ENCODE measurements at places on chromosomes 6 and 20.

GRCh38 chr6:159116343-159116742 lies 52.9 kb upstream of the FNDC1 start:
- peak; percentile 91 for DNase-seq

- DNase-seq: no peak
These were observed 1.7 kb downstream of the ASXL1 start for GRCh38 chr20:32359633-32360332.

GRCh38 chr20:49868538-49868937 lies 46.8 kb downstream of the SPATA2 start:
- no peak for DNase-seq

DNA sequence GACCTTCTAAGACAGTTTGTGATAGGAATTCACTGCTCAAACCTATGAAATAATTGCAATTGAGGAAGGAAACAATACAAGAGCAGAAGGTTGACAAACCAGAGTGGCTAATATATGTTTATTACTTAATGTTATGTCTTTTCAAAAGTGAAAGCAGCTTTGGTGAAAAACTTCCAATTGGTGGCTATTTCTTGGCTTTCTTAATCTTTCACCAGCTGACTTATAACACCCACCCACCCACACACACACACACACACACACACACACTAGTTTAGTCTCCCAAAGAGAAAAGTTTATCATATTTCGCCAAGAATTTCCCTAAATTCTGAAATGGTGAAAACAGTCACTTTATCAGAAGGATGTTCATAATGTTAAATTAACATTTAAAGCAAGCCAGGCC lies 583.5 kb downstream of the EYS start:
- DNase-seq: peak; percentile 2

DNA sequence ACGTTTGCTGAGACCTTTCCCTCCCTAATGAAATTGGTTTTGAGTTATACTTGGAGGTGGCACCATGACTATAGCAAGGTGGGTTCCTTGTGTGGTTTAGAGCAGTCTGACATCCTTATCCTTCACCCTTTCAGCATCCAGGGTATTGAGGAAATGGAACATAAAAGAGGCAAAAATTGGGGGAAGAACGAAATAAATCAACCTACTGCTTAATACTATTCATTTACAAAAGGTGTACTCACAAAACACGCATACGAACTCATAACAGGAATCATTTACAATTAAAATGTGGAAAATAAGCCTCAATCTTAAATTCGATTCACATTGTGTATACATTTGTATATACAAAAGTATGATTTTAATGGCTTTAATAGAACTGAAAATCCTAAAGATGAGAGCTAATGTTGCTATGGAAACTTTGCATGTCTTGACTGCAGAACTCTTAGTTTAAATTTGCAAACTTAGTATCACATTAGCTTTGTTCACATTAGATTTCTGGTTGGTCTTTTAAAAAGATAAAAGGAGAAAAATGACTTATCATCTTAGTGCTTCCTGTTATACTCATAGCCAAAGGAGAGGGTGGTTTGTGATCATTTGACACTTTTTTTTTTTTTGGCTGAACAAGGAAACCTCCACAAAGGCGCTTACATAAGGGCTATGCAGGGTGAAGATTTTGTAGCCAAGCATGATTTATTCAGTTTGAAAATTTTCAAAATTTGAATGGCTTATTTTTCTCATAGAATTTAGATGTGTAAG lies 76.1 kb upstream of the ATXN1 start:
- DNase-seq: no peak

GRCh38 chr20:41469868-41470267 lies 103.2 kb upstream of the EMILIN3 start:
- DNase-seq: no peak

DNA sequence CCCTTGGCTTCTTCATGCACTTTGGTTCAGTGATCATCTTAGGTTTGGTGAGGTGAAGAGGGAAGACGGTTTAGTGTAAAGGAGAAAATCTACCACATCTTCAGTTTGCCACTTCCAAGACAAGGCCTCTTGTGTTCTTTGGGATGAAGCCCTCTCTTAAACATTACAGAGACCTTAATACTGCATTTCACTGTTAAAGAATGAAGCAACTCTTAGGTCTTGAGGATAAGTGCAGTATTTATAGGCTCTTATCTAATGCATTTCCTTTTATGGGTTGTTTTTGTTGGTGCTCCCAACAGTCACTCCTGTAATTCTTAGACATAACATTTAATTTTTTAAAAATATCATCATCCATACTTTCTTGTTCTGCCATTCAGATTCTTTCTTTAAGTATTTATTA lies 139.9 kb upstream of the LAMP5 start:
- DNase-seq: no peak

- DNase-seq: no peak
These were observed 69.5 kb downstream of the NPEPL1 start for GRCh38 chr20:58762120-58762519.

DNA sequence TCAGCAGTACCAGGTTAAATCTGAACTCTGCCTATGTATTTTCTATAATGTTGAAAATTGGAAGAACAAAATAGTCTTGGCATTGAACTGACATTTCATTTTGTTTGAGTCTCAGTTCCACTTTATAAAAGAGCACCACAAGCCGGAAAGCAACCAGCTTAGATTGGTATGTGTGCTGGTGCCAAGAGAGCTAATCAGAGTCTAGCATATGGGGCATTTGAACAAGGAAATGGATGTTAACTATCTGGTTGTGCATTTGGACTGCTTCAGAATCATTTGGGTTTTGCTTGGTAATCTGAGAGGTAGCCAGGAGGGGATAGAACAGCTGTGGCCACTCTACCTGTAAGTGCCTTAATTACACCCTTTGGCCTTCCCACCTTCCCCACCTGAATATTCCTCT lies 184.8 kb downstream of the GRIK2 start:
- no peak for DNase-seq

GRCh38 chr6:89379281-89379680 lies 26.8 kb upstream of the UBE2J1 start:
- DNase-seq: peak; percentile 83

DNA sequence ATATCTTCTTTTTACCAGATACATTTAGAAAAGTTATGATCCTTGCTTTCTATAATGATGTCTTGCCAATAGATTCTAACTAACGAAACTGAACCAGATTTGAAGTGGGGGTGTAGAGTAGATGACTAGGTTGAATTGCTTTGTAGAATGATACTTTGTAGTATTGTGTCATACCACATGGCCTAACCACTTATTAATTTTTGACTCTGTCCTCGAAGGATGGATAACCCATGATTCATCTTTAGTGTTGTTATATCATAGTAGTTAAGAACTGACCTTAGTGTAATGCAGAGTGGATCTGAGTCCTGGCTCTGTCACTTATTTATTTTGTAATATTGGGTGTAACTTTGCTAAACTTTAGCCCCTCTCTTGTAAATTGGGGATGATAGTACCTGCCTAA lies 4.5 kb downstream of the PHF3 start:
- peak; percentile 23 for DNase-seq

DNA sequence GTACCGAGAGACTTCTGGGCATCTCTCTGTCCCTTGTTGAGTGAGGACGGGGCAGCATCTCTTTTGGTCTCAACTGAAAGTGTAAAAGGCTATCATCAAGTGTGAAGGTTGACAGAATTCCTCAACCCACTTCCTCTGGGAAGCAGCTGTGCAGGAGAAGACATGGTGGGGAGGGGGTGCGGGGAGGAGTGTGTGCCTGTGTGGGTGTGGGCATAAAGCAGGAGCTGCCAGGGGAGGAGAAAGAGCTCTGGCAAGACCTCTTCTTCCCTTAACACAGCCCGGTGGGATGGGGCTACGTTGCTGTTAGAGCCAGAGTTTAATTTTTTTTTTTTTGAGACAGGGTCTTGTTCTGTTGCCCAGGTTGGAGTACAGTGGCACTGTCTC lies 31.8 kb downstream of the CPXM1 start:
- no peak for DNase-seq

DNA sequence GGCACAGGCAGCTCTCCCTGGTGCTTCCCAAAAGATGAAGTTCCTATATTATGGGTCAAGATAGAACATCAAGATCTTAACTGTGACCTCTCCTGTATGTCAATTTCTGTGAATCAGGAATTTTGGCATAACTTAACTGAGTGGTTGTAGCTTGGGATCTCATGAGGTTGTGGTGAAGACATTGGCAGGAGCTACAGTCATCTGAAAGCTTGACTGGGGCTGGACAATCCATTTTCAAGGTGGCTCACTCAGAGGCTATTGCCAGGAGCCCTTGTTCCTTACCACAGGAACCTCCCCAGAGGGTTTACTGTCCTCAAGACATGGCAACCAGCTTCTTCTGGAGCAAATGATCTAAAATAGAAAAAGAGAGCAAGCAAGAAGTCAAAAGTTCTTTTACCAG lies 252.2 kb downstream of the ADGB start:
- no peak for DNase-seq

DNA sequence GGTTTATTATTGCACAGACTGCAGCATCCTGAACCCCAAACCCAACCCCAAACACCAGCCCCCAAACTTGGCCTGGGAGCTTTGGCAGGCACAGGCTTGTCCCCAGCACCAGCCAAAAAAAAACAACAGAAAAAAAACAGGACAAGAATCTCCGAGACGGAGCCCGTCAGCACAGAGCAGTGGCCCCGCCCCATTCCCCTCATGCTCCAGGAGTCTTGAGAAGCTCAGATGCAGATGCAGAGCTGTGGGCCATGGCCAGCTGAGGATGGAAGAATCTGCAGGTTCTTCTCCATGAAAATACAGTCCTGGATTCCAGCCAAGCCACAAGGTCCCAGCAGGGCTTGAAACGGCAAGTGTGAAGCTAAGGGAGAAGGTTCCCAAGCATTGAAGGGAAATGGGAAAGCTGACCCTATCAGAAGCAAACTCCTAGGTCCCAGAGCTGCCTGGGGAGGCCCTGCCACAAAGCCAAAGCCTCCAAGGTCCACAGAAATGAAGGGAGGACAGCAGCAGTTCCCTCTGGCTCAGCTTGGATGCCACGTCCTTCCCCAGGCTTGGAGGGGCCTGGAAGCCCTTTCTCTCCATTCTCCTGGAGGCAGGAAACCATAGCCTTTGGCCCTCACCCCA lies 75.2 kb downstream of the JPH2 start:
- no peak for DNase-seq

GRCh38 chr6:12545619-12546409 lies 170.8 kb upstream of the PHACTR1 start:
- DNase-seq: no peak

- no peak for DNase-seq
These were observed 191.6 kb downstream of the MYLK4 start for GRCh38 chr6:2558861-2559801.

- no peak for DNase-seq
These were observed 7.2 kb downstream of the ADGRF1 start for GRCh38 chr6:47034926-47035325.

DNA sequence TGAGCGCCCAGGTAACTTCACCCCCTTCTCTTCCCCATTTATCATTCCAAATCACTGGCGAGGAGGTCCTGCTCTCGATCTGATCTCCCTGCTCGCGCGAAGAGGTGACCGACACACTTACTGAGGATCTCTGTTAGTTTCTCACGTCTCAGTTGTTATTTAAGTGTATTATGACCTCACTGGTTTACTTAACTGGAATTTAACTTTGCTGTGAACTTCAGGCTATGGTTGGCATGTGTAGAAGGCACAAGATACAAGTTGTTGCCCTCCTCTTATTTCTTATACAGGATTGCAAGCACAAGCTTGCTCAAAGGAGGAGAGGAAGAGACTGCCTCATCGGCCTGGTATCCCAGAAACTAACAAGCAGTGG lies 1.2 kb downstream of the RNF217 start:
- DNase-seq: peak; percentile 33

GRCh38 chr6:139019722-139020121 lies 8.8 kb upstream of the ABRACL start:
- no peak for DNase-seq

DNA sequence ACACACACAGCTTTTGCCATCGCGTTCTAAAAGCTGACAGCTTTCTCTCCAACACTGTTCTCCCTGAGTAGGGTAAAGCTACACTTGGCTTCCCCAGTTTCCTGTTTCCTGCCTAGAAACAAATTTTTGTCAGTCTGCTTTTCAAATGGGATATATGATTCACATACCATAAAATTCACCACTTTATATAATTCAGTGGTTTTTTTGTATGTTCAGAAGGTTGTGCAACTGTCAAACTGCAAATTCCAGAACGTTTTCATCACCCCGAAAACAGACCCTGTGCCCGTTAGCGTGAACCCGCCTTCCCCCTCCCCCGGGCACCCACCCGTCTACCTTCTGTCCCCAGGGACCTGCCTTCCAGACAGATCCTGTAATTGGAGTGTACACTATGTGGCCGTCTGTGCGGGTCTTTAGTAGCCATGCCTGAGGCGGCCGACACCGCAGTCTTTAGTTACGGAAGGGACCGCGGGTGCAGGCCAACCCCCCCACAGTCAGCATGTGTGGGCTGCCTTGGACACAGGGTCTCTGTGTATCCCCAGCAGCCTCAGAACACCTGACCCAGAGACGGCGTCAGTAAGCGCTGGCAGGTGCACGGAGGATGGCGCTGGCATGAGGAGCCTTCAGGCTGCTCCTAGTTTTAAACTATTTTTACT lies 16.6 kb downstream of the HRH3 start:
- DNase-seq: no peak

DNA sequence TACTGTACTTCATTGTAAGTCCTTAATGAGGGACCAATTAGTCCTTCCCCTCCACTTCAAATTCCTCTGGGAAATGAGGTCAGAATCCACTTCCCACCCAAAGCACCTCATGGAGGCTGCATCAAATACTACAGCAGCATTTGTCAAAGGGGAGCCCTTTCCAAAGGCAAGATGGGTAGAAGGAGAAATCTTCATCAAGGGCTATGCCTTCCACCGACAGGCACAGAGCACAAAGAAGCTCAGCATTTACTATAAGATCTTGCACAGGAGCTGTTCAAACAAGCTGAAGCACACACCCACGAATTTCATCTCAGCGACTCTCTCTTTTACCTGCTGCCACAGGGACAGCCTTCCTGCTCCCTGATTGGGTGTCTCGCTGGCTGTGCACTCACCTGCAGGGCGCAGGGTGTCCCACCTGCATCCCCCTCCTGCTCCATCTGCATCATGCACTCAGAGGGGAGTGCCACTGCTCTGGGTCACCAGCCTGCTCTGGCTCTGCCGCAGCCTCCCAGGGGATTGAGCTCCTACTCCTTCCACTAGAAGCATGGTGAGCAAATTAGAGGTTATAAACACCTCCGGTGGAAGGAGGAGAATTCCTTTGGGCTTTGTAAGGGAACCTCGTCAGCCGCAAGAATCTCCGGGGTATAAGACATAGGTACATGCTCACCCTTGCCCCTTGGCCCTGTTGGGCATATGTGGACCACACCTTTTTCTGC lies 164.5 kb downstream of the ATXN1 start:
- DNase-seq: no peak

GRCh38 chr20:41169791-41170351 lies 32.5 kb downstream of the PLCG1 start:
- DNase-seq: no peak

DNA sequence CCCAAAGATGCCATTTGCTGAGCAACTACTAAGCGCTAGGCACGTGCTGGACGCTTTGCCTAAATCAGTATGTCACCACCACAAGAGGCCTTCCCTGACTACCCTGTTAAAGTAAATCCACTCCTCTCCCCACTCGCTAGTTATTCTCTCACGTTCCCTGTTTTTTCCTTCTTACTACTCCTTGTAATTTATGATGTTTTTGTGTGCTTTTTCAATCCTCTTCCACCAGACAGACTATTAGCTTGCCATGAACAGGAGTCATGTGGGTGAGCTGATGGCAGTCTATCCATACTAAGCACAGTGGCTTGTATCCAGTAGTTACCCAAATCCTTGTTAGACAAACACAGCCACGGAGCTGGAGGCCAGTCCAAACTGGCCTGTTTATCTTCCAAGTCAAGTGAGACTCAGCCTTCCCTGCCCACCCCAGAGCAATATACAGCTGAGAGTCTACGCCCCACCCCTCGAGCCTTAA lies 41.2 kb downstream of the C6orf132 start:
- DNase-seq: no peak

- DNase-seq: no peak
These were observed 2.5 kb upstream of the NPBWR2 start for GRCh38 chr20:64109831-64110391.
